PC-3 (cell line): ENCODE measurements at places on chromosomes 13 and 19.

GRCh38 chr13:34347784-34348573 lies 530.0 kb downstream of the RFC3 start:
- DNase-seq = peak; percentile 92

DNA sequence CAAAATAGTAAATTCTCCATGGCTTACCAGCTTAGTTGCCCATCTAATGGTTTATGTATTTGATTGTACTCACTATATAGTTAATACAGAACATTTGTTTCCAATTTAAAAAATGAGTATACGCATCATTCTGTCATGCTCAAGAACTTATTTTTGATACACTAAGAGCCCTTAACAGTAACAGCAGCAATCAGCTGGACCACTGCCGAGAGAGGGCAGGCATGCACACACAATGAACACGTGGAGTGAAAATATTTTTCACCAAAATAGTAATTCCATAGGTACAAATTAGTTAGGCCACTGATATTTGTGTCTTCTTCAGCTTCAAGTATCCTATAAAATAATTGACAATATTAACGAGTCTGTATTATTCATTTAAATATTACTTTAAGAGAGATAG lies 109.9 kb downstream of the KLF12 start:
- no peak for DNase-seq

- DNase-seq = no peak
Observed at GRCh38 chr13:37273836-37274235, 168.4 kb upstream of the CSNK1A1L start.

DNA sequence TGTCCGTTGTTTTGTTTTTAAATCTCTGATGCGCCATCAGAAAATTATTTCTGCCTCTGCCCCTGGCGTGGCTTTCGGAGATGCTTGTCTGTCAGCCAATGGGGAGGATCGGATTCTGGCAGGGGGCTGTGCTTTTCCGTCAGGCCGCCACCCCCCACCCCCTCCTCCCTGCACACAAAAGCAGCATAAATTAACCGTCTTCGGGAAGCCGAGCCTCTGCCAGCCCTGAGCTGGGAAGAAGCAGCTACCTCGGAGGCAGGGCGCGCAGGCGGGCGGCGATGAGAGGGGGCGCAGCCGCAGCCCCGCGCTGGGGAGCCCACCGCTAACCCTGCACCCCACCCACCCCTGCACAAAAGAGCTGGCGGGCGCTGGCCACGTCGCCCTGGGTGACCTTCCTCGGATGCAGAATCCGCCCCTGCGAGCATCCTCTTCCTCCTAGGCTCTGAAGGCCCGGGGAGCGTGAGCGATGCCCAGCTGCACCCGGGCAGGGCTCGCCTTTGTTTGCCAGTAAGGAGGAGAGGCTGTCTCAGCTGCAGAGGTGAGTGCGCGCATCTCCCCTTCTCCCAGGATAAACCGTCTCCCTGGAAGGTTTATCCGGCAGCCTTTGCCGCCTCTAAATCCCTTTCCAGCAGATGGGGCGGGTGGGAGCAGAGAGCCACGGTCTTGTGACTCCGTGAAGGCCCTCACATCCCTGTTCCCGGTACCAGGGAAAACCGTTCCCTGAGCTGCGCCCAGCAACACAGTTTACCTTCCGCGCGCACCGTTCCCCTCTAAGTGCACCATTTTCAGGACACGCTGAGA lies at the start of gene ATCAY:
ATCAY (plus strand) TSS at position 215 of the 801 bp plus-strand sequence. CDS start 5,083 bp downstream, outside the sequence.
- DNase-seq = no peak

- DNase-seq = no peak
Observed at GRCh38 chr19:54388802-54389139, 24.0 kb upstream of the LAIR1 start.

GRCh38 chr13:73954808-73955207 lies 179.4 kb downstream of the KLF12 start:
- no peak for DNase-seq

- no peak for DNase-seq
Observed at GRCh38 chr13:51981355-51981754, 29.9 kb downstream of the ATP7B start.

GRCh38 chr13:36418022-36418805 lies 14.1 kb upstream of the CCNA1 start:
- peak; percentile 57 for DNase-seq

DNA sequence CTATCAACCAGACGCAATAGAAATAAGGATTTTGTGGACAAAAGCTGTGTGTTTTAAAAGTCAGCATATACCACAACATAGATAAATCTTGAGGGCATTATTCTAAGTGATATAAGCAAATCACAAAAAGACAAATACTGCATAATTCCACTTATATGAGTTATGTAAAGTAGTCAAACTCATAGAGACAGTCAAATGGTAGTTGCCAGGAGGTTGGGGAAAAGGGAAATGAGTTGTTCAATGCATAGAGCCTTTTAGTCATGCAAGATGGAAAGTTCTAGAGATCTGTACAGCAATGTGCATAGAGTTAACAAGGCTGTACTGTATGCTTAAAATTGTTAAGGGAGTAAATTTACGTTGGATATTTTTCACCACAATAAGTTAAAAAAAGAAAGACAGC lies 244.7 kb downstream of the DCT start:
- no peak for DNase-seq

DNA sequence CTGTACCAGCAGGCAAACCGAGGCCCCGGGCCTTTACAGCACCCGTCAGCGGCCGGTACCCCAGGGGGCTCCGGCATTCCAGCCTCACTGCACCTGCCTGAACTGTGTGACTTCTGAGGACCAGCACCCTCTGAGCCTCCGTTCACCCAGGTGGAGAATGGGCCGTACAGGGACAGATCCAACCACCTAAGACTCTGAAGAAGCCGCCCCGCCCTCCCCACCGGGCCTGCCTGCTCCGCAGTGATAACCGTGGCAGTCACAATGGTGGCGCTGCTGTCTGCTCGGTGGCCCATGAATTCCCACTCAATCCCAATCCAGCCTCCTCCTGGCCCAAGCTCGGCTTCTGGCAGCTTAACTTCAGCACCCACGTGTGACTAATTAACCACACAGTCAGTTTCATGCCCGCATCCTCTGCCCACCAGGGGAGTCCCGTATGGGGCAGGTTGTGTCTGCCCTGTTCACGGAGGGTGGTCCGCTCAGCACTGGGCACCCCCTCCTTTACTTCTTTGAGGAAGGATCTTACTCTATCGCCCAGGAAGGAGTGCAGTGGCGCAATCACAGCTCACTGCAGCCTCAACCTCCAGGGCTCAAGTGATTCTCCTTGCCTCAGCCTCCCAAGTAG lies 3.4 kb downstream of the TCF3 start:
- no peak for DNase-seq

DNA sequence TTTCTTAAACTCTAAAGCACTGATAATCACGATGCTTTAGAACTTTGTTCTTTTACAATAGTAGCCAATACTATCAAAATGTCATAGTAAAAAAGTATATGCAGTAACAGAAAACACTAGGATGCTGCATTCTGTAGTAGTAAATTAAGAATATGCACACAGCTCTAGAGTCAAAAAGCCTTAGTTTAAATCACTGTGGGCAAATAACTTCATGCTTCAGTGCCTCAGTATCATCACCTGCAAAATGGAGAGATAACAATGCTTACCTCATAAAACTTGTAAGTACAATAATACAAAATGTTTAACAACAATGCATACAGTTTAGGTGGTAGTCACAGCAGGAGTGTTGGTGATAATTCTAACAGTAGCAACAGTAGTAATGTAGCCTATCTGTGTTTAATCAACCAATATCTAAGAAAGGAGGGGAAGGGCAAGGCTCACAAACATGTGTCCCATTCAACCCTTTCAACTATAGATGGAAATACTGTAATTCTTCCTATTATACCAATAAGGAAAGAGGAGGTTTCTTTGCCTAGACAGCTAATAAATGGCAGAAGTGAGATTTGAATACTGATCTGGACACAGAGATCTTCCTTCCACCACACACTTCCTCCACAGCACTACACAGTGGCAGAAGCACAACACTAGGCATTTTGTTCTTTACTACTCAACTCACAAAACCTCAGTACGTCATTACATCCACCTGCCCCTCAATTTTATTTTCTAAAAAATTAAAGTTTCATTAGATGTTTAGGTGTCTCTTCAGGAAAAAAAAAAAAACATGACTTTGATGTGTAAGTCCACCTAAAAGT lies 4.6 kb downstream of the RBM26 start:
- no peak for DNase-seq

DNA sequence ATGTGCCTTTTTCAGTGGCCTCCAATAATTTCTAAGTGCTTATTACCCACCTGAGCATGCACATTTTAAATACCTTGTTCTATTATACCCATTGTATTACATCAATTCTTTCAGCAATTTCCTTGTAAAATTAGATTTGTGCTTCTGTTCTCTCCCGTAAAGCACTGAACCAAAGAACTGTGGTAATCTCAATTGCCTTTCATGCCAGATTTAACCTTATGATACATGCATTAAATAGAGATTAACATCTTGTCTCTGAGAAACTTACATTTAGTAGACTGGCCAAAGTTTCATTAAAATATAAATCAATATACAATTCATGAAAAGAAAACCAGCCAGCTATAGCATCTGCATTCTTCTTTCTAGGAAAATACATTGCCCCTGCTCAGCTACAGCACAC lies 137.2 kb downstream of the EFNB2 start:
- no peak for DNase-seq

- no peak for DNase-seq
Observed at GRCh38 chr19:42356686-42357085, 31.3 kb downstream of the MEGF8 start.

DNA sequence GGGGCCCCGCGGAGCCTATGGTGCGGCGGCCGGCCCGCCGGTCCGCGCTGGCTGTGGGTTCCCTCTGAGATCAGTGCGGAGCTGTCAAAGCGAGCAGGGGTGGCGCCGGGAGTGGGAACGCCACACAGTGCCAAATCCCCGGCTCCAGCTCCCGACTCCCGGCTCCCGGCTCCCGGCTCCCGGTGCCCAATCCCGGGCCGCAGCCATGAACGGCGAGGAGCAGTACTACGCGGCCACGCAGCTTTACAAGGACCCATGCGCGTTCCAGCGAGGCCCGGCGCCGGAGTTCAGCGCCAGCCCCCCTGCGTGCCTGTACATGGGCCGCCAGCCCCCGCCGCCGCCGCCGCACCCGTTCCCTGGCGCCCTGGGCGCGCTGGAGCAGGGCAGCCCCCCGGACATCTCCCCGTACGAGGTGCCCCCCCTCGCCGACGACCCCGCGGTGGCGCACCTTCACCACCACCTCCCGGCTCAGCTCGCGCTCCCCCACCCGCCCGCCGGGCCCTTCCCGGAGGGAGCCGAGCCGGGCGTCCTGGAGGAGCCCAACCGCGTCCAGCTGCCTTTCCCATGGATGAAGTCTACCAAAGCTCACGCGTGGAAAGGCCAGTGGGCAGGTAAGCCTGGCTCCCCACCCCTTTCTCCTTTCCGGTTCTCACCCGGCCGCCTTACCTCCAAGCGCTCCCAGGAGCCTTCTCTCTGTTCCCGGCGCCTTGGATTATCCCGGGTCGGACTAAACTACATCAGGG lies at the start of gene PDX1:
PDX1 (plus strand) TSS at position 67 of the 743 bp plus-strand sequence; CDS start at position 206, 139 bp downstream.
- peak; percentile 37 for DNase-seq

DNA sequence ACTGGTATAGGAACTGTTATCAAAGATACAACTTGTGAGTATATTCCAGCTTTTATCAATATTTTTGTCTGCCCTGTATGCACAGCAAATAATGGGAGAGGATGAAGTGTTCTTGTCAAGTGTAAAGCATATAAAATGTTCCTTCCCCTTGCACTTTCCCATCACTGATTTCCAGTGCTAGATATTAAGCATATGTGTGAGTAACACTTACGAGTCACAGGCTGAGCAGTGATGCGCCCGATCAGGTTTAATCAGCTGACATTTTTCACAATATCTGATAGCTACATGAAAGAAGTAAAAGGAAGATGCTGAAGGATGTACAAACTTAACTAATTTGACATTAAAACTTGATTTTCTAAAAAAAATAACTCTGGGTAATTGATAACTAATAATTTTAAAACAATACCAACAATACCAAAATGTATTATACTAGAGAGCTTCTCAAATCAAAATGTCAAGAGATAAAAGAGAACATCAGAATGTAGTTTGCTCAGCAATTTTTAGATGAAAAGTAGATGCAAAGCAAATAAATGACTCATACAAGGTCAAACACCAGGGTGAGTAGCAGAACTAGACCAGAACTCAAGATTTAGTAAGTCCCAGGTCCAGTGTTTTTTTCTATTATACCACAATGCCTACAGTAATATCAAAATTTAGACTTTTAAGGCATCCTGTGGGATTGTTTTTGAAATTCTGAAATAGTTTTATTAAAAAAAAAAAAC lies 56.4 kb downstream of the ZDHHC20 start:
- DNase-seq = peak; percentile 50

DNA sequence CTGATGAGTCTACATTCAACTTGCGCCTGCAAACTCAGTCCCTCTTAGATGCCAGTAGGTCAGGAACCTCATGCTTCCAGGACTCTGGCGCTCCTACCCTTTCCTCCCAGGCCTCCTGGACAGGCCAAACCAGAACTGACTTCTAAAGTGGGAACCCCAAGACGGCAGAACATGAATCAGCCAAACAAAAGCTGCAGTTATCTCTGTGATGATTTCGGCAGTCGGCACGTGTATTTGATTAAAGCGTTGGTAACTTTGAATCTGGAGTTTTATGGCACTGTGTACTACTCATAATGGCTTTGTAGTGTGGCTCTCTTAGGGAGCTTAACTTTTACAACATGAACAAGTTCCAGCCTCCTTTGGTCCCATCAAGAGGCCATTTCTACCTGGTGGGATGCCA lies 13.7 kb downstream of the ACTN4 start:
- DNase-seq = no peak

DNA sequence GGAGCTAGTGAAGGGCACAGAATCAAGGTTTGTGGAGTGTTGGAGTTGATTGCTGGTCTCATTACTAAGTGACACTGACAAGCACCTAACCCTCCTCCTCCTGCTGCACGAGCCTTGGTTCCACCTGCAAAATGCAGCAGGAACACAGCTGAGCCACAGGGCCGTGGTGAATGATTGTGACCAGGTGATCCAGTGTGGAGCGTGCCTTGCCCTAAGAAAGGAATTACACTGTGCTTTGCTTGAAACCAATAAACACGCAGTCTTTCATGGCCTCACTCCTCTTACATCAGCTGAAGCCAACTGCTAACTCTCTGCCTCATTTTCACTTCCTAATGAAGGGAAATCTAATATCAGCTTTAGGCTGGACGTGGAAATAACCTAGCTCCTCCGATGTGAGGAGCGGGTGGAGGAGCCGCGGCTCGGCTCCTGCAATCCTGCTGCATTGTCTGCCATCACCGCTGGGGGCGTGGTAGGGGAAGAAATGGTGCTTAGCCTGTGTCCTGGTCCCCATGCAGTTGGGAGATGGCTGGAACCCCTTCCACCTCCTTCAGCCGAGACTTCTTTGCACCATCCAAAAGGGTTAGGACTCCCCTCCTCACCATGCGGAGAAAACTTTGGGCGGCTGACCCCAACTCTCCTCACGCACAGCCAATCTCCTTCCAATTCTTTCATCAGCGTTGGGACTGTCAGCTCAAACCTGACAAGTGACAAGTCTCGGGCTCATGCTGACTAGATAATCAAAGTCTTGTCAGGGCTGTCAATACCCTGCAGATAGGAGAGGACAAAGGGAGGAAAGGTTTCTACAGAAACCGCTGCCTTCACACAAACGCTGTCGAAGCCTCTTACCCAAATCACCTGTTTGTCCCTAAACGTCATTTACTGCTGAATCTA lies 427.9 kb downstream of the ZNF536 start:
- no peak for DNase-seq
